ENCODE measurements at places on chromosomes 5 and 9.

DNA sequence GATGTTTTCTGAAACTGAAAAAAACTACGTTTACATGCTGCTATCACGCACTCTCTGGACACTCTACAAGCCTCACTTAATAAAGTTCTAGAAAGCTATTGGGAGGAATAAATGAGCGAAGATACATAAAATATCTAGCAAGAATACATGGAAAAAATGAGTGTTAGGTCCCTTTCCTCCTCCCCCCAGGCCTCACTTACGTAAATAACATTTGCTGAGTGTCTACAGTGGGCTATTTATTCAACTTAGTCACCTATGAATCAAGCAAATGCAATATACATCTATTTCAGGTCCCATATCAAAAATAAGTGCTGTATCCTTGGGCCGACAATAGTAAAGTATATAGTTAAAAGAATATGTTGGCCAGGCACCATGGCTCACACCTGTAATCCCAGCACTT lies 62.5 kb downstream of the FRMD3 start:
- DNase-seq = no peak

DNA sequence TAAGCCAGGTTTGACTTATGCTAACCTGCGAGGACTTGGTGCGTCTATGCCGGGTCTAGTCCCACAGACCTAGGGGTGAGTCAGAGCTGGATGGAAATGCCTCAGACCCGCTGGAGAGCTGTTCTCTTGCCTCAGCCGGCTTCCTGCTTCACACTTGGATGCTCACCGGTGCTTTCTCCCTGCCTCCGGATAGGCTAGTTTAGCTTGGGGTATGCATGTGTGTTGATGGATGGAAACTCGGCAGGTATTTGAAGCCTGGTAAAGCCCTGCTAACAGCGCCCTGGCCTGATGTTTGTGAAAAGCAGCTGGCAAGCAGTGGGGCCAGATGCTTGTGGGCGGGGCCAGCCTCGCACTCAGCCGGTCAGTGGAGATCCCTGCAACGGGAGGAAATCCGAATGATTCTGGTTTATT lies 29.3 kb downstream of the PRRC2B start:
- no peak for DNase-seq

DNA sequence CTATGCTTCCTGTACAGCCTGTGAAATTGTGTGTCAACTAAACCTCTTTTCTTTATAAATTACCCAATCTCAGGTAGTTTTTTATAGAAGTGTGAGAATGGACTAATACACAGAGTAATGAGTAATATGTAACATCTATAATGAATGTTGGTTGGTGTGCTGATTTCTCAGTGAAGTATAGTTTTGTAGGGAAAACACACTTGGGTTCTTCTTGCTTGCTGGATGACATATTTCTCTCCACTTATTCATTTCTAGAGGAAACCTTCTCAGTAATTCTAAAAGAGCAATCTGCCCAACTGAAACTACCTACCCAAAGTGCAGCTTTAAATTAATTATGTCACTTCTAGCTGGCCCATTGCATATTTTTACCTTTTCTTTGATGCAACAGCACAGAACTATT lies 81.1 kb upstream of the RORB start:
- DNase-seq = no peak

DNA sequence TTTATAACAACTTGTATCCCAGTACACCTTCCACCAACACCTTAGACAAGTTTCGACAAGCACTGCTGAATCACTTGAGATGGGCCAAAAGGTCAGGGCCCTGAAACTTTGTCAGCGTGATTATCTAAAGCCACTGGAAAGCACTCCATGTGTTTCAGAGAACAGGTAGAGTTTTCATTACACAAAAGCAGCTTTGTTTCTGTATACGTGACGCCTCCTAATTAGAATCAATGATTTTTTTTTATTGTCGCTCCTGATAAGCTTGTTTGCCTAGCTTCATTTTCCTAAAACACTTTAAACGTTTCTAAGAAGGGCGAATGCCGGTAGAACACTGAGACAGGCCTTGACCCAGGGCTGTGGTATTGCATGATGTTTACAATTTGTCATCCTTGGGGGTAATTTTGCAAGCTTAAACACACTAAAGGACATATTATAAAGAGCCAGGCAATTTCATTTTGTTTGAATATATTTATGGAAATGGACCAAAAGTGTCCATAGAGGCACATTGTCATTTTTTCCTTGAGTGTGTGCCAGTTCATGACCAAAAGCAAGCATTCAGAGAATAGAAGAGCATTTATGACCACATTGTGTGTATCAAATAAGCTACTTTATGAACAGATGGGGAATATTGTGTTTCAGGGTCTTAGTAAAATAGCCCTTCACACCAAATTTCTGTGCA lies 193.6 kb downstream of the GLIS3 start:
- no peak for DNase-seq

DNA sequence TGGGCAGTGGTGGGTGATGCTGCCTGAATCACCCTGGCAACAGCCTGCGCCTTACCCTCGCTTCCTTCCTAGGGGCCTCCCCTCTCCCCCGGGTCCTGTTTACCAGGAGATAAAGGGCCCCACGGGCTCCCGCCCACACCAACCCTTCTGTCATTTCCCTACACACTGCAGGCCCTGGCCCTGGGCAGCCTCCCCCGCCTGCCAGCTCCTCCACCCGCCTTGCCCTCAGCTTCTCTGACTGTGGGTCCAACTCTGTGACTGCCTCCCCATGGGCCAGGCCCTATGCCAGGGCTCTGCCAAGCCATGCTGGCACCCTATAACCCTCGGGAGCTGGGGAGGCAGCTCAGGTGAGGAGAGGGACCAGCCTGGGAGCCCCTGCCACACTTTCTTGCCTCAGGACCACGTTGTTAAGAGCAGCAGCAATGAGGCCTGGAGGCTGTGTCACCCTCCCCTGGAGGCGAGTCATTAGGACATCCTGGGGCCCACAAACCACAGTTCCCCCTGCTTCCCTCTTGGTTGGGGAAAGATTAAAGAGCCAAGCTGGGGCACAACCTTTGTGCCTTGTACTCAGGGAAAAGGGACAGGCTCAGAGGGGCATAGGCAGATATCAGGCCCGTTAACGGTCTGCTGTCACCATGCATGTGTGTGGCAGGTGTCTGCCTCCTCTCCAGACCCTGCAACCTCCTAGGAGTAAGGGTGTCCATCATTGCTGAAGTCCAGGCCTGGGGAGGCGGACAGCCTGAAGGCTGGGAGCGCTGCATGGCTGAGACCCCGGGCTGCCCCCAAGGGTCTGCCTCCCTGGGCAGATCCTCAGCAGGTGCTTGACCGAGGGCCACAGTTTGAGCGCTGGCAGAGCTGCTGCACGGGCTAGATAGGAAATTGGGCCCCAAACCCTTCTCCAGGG lies 2.8 kb downstream of the MGAT4B start:
- DNase-seq = no peak

DNA sequence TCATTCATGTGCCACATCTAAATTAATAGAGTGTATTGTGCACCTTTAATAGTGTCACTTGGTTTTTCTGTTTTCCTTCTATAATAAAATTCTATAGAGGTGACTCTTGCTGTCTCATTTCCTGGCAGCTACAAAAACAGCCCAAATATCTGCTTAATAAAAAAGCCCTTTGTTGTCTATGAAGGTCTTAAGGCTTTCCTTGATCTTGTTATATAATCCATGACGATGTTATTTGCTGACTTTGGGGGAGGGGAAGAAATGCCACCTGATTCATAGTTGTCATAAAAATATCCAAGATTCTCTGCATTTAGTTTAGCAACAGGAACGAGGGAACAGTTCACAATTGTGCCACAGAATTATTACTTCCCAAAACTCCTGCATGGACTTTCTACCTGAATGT lies 31.3 kb downstream of the CPEB4 start:
- no peak for DNase-seq

GRCh38 chr5:125446986-125447385 lies 700.5 kb upstream of the ZNF608 start:
- DNase-seq = no peak

GRCh38 chr5:97624886-97625285 lies 441.8 kb upstream of the RIOK2 start:
- no peak for DNase-seq

All from activated gamma-delta T cell (primary cell).